ENCODE measurements at places on chromosomes 6 and 20.
A peak's percentile ranks its signal among the peaks of the same experiment; 100 is the strongest.

- no peak for DNase-seq
Measured at GRCh38 chr6:116963972-116964371, 86.9 kb downstream of the RFX6 start.

- no peak for DNase-seq
Measured at GRCh38 chr6:157688960-157689599, 134.0 kb upstream of the SNX9 start.

GRCh38 chr6:48101290-48101689 lies 9.7 kb downstream of the PTCHD4 start:
- DNase-seq = no peak

GRCh38 chr6:133683606-133684005 lies 205.3 kb upstream of the TCF21 start:
- DNase-seq = no peak

DNA sequence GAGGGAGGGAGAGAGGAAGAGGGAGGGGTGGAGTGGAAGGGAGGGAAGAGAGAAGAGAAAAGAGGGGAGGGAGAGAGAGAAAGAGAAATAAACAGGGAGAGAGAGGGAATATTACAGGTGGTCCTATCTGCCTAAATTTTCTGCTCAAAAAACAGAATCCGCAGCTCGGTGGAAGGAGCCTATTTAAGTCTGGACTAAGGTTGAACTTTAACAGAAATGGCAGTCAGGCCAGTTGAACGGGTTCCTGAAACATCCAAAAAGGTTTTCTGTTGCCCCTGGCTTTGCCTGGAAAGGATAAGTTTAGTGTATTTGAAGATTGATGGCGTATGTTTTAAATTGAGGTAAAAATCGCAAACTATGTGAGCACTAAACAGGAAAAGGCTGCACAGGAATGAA lies 2.2 kb downstream of the TFAP2B start:
- no peak for DNase-seq

DNA sequence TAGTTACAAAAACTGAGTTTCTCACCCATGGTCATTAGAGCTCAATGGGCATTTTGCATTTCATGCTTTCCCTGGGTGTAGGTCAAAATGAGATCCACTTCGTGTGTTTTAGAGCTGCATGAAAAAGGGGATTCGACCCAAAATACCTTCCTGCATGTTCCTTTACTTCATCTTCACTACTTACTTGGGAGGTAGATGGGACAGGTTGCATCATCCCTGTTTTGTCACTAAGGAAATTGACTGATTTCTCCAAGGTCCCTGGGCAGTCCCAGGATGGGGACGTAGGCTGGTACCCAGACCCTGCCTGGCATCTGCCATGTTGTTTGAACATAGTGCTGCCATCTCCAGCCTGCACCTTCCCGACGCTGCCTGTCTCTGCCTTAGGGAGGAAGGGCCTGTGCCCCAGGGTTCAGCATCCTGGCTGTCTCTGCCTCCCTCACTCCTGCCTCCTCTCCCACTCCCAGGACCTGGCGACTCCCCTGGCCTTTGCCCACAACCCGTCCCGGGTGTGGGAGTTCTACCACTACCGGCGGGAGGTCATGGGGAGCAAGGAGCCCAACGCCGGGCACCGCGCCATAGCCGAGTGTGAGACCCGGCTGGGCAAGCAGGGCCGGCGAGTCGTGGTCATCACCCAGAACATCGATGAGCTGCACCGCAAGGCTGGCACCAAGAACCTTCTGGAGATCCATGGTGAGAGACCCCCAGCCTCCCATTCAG lies 17.0 kb downstream of the SIRT5 start:
- no peak for DNase-seq

GRCh38 chr6:24922170-24922569 lies 13.6 kb downstream of the RIPOR2 start:
- DNase-seq = no peak

- DNase-seq = no peak
Measured at GRCh38 chr6:2661651-2662050, 89.1 kb downstream of the MYLK4 start.

DNA sequence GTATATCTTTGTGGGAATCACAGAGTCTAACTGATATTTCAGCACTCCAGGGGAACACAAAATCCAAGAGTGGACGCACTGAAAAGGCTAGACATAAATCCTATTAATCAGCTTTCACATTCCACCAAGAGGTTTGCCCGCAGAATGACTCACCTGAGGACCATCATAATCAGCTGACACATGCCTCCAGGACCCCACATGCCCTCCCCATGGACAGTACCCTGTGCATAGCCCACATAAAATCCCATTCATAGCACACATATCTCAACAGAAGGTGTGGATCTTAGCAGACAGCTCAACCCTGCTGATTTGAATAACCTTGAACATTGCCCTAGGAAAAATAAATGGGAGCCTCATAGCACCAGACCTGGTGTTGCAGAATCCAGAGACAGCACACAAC lies 246.8 kb upstream of the TENT5A start:
- no peak for DNase-seq

DNA sequence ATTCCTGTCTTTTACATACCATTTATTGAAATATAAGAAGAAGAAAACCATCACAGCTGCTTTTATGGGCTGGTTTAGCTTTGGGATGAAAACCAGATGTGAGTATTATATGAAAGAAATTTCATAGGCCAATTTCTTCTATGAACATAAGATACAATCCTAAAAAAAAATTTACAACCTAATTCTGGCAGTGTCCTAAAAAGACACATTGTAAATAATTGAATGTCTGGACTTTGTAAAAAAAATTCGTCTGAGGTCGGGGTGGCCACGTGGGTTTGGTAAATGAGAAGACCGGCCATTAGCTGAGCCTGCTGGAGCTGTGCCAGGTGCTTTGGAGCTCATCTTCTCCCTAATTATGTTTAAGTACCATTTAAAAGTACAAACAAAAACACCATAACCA lies 26.8 kb downstream of the DACT2 start:
- no peak for DNase-seq

GRCh38 chr6:46903175-46903574 lies 18.6 kb downstream of the ADGRF5 start:
- no peak for DNase-seq

DNA sequence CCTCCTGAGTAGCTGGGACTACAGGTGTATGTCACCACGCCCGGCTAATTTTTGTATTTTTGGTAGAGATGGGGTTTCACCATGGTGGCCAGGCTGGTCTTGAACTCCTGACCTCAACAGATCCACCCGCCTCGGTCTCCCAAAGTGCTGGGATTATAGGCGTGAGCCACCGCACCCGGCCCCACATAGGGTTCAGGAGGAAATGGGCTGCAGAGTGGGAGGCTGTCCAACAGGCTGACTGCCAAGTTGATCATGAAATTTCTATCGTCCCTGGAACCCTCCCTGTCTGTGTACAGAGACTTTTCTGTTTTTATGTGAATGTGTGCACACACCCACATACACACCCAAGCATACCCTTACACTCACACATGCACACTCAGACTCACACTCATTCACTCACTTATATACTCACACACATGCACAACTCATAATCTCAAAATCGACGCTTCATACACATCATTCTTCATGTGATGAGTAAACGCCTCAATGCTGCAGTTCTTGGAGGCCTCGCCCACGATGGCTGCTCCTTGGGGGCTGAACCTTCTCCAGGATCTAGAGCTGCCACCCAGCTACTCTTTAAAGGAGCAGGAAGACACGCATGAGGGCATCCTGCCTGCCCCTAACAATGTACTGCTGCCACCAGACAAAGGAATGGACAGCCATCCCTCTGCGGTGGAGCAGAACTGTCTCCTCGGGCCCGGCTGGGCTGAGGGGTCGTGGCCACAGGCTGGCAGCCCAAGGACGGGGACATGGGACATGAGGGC lies 35.6 kb downstream of the SUN5 start:
- peak; percentile 68 for DNase-seq

DNA sequence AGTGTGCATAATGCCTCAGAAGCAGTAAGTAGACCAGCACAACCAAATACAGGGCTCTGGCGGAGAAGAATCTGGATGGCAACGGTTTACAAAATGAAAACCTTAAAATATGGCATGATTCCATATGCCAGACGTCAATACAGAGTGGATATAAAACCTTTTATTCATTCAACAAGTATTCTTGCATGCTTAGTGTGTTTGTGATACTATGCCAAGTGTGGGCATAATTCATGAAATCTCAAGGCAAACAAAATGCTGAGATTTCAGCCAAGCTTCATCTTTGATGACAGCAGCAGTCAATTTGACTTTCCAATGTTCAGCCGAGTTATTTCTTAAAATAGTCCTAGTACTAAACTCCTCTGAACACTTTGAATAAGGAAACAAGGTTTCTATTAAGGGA lies 119.4 kb downstream of the CD24 start:
- DNase-seq = no peak

DNA sequence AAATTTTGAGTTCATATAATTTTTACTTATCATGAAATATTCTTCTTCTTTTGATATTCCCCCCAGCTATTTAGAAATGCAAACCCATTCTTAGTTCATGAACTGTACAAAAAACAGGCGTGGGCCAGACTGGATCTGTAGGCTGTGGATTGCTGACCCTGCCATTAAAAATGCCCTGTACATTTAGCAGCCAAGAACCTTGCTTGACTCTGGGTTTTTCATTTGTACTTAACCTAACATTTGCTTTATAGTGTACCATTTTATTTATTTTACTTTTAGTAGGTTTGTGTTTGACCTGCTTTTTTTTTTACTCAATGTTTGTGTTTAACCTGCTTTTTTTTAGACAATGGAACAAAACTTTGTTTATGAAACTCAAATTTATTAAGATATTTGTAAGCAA lies 14.9 kb downstream of the CD109 start:
- DNase-seq = no peak

- no peak for DNase-seq
Measured at GRCh38 chr6:15263780-15264374, 18.0 kb downstream of the JARID2 start.

- DNase-seq = no peak
Measured at GRCh38 chr6:29376003-29376402, 912 bp upstream of the OR12D3 start.

DNA sequence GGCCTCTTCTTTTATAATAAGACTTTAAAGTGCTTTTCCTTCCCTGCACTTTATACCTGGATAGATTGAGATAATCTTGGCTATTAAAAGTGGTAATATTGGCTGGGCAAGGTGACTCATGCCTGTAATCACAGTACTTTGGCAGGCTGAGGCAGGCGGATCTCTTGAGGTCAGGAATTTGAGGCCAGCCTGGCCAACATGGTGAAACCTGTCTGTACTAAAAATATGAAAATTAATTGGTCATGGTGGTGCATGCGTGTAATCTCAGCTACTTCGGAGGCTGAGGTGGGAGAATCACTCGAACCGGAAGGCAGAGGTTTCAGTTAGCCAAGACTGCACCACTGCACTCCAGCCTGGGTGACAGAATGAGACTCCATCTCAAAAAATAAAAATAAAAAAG lies 197.1 kb upstream of the RGS17 start:
- DNase-seq = no peak

- no peak for DNase-seq
Measured at GRCh38 chr20:7362601-7363000, 577.7 kb downstream of the HAO1 start.

- DNase-seq = no peak
Measured at GRCh38 chr20:45117581-45117980, 2.6 kb upstream of the WFDC5 start.

GRCh38 chr20:38501858-38502436 lies 29.3 kb downstream of the RALGAPB start:
- no peak for DNase-seq

DNA sequence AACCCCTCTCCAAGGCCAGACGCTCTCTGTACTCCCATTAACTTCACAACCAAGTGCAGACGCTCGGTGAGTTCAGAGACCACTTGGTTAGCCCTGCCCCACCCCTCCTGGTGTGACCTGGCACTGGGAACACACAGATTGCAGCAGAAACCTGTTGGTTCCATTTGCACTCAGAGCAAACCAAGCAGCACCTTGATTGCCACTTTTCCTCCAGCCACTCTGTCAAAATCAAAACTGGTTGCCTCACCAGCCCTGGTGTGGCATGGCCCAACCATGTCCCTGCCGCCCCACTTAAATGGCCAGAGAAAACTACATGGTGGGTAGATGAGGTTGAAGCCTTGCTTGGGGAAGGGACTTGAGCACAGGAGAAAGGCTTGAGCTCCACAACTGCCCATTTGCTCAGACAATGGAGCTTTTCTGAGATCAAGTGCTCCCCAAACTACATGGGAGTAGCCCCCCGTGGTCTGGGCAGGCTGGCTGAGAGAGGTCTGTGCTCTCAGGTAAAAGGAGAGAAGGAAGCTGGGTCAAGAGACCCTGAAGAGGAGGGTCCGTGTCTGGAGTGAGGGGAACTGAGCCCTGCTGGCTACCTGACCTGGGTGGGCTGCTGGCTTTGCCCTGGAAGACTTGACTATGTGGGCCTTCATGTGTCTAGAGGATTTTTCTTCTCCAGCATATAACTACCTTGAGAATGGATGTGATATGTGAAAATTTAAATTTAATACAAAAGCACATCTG lies 43.4 kb downstream of the PLCG1 start:
- peak; percentile 6 for DNase-seq

DNA sequence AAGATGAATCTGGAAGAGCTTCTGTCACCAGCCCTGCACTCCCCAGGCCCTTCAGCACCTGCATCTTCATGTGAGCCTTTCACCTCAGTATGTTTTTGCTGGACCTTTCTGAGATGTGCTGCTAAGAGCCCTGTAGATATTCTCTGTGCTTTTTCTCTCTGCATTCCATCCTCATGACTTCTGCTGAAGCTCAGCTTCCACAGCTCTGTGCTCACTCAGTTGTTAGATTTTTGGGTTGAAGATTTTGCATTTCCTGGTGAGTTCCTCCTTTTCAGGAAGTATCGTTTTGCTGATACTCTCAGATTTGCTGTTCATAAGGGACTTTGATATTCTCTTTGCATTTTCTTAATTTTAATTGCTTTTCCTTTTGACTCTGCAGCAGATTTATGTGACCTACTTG lies 18.3 kb downstream of the KIAA1586 start:
- DNase-seq = no peak

DNA sequence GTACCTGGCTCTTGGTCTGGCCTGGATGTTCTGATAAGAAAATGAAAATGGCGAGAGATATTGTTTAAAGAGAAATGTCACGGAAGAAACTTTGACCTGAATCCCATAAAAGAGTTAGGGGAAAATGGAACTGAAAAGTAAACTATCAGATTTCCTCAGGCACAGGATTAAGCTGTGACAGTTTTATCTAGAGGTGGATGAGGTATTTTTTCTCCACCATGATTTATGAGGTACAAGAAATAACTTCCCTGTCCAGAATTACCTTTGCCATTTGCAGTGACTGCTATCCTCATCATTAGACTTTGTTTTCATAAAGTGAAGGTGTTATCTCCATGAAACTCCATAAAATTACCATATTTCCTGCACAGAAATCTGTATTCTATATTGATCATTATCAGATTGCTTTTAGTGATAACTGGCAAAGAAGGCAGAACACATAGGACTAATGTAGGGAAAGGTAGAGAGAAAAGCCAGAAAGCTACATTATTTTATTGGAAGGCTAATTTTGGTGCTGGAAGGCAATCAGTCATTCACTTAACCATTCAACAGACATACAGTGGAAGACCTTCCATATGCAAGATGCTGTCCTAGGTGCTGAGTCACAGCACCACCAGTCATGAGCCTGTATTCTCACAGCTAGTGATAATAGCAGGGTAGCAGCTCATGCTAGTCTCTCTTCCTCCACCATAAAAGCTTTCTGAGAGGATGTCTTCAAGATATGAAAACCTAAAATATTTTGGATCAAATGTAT lies 427.3 kb upstream of the CITED2 start:
- DNase-seq = no peak
